NCI-H774 (cell line): ENCODE measurements at places on chromosomes 2 and 18.
A peak's percentile ranks its signal among the peaks of the same experiment; 100 is the strongest.

- DNase-seq: no peak
Observed at GRCh38 chr2:140442319-140442718, 1662.1 kb upstream of the NXPH2 start.

GRCh38 chr2:141523199-141523598 is 607.6 kb downstream of the LRP1B start:
- no peak for DNase-seq

- no peak for DNase-seq
Observed at GRCh38 chr2:169087757-169088379, 18.5 kb downstream of the DHRS9 start.

- no peak for DNase-seq
Observed at GRCh38 chr2:226887940-226888339, 52.1 kb downstream of the RHBDD1 start.

DNA sequence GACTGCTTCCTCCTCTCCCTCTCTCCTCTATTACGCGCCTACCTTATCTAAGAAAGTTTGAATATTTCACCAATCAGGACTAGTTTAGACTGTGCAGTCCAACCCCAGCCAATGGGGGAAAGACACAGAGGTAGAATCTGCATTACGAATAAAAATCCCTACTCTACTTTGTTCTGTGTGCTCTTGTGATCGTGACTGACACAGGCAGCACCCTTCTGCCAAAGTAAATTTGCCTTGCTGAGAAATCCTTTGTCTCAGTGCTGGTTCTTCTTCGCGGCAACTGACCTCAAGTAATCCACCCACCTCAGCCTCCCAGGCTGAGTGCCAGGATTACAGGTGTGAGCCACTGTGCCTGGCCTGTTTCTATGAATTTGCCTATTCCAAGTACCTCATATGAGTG is 8.6 kb upstream of the CDCA7 start:
- no peak for DNase-seq

DNA sequence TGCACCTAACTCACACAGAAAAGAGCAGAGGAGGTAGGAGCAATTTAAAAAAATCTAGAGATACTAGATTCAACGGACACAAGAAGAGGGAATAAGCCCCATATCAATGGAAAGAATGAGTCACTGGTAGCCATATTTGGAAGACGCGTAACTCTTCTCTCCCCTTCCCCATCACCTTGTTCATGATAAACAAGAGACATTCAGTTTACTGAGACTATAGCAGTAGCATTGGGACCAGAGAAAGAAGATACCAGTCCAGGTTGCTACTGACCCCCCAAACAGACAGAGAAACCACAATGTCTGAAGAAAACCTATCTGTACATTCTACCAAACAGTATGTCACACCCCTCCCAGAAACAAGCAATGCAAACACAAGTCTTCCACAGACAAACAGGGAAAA is 81.1 kb downstream of the SLC66A3 start:
- no peak for DNase-seq

DNA sequence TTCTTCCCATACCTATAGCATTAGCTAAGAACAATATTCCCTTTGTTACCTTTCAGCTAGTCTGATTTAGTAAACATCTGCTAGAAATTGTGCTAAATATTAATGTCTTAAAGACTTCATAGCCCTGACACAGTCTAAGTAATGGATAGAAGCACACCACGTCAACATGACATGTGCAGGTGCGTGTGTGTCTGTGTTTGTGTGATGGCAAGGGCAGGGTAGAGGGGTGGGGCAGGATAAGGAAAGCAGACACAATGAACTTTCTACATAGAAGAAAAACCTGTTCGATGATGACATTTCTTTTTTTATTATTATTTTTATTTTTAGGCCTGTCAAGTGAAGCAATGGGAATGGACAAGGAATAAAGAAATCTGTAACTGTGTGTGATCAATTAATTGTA is 223.3 kb downstream of the NOL4 start:
- DNase-seq: no peak

- DNase-seq: peak; percentile 49
Observed at GRCh38 chr18:2570772-2571199, 519 bp downstream of the METTL4 start.

DNA sequence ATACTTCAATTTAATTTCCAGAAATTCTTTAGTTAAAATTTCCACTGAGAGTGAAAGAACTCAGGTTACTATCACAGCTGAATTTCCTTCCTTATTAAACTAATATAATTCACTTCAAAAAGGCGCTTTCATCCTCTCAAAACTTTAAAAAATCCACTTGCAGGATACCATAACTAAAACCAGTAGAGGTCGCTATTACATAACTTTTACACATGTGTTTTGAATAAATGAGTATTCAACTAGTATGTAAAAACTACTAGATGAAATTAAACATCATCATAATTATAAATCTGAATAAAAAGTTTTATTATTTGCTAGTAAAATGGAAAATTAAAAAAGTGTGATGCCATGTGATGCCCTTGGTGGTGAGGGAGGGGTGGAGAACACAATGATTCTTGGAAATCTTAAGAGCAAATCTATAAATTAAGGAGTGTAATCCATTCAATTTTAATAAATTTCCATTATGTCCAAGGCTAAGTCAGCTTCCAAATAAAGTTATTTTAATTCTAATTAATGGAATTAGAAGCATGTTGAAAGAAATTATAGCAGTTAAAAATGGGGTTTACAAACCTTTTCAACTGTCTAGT is 61.4 kb downstream of the SOS1 start:
- DNase-seq: peak; percentile 44

GRCh38 chr2:45315861-45316260 is 295.2 kb downstream of the SRBD1 start:
- no peak for DNase-seq

DNA sequence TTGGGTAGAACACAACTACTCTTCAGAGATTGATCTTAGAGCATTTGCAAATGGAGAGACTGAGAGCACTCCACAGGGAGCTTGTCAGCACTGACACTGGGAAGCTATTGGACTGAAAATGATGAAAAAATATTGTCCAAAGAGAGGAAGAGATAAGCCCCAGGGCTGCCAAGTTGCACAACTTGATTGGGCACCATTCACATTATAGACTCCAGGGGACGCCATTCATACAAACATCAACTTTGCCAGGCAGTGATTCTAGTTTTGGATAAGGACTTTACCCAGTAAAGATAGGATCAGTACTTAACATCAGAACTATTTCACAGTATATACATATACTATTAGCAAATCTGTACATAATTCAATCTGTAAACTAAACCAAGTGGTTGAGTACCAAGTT is 79.6 kb upstream of the MYCN start:
- DNase-seq: no peak

DNA sequence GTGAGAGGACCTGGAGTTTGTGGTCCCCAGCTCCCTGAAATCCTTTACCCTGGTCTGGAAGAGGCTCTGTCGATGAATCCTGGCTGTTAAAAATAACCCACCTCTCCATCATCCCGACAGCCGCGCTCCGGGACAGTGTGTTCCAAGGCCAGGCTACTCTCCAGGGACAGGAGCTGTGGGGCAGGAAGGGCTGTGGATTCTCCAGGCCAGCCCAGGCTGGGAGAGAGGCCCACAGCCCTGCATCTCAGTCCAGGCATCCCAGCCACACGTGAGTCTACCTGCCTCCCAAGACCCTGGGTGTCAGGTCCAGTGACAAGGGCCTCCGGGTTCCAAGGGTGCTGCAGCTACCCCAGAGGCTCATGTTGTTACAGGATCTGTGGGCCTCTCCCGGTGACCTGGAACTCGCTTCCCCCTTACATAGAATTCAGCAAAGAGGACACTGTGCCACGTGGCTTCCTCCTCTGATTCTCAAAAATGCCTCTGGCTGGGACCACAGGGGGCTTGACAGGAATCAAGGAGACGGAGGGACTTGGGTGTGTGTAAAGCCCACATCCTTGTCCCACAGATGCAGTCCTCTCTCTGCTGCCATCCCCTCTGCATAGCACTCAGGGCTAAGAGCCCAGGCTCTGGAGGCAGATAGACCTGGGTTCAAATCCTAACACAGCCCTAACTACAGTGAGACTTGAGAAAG is 17.3 kb downstream of the ADRA2B start:
- DNase-seq: no peak

GRCh38 chr18:25365242-25365641 is 13.3 kb upstream of the ZNF521 start:
- DNase-seq: no peak

DNA sequence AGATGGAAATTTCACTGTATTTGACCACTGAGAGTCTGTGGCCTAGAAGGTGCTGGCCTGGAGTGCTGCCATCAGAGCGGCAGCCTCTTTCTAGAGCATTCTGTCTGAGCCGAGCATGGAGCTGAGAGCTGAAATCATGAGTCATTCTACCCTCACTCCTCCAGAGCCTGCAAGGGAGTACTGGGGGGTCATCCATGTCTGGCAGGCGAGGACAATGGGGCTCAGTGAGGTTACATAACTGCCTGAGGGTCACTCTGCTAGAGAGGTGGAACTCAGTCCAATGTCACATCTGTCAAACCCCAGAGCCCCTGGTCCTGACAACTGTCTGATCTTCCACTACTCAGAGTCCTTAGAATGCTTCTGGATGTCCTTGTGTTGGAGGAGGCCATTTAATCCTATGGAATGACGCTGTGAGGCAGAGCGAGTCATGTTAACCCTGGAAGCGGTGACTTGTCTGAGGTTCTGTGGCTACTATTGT is 65.3 kb downstream of the HAUS1 start:
- no peak for DNase-seq

GRCh38 chr2:75465317-75465984 is 95.3 kb downstream of the EVA1A start:
- peak; percentile 58 for DNase-seq

GRCh38 chr18:63363951-63364350 is 3.1 kb downstream of the KDSR start:
- DNase-seq: no peak

DNA sequence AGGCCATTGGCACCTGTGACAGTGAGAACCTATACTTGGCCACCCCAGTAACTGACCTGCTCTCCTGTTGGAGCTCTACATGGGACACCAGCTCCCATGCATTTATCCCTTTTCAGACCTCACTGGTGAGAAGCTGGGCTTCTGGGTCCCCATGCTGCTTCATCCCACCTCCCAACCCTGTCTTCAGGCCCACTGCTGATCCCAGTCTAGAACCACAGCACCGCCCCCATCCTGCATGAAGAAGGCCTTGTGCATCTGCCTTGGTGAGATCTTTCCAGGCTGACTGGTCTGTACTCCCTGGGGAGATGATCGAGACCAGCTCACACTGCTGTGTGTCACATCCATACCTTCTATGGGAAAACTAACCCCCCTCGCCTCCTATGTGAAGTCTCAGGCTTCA is 22.7 kb downstream of the TTC32 start:
- no peak for DNase-seq

- DNase-seq: no peak
Observed at GRCh38 chr2:24402242-24403097, 42.1 kb upstream of the ITSN2 start.

DNA sequence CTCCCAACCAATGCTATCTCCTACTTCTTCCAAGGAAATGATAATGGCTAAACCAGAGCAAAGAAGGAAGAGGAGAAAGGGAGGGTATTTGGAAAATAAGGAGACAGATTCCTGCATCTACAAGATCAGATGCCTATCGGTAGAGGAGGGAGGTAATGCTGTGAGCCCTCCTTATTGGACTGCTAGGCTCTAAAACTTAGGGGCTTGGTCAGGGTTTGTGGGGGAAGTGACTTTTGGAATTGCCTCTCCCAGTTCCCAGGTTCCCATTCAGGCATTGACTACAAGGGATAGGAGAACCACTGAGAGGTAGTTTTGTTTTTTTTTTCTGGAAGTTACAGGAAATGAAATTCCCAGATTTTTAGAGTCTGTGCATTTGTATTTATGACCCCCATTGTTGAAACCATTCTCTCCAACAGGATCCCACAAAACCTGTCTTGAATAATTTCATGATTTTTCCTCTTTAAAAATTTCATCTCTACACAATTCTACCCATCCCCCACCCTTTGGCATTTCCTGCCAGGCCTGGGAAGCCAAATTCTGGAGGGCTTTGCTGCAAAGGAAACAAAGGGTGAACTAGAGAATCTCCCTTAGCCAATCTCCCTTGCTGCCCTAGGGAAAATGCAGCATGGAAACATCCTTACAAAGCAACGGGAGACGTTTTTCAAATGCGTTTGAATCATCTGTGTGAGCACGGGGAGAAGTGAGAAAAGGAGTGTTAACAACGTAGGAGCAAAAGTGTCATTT is 282.1 kb upstream of the EPAS1 start:
- DNase-seq: no peak

DNA sequence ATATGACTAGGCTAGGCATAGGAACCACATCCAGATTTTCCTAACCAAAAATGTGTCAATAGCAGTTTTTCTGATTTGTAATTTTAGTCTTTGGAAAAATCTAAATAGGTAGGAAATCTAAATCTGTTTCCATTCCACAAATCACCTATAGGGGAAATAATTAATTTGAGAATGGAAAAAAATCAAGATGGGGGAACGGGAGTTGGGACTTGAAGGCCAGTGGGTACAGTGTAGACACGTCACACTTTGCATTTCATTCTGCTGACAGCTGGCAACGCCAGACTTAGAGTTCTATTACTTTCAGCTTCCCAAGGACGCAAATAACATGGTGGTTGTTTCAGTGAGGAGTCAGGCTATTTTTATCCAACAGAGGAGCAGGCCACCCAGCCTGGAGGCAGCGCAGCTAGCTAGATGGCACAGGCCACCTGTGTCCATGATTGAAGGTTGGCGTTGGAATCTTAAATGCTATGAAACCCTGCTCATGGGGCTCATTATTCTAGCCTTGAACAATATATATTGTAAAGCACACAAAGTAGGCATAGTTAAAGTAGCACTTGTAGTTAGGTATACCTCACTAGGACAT is 23.4 kb downstream of the HNRNPA3 start:
- no peak for DNase-seq

DNA sequence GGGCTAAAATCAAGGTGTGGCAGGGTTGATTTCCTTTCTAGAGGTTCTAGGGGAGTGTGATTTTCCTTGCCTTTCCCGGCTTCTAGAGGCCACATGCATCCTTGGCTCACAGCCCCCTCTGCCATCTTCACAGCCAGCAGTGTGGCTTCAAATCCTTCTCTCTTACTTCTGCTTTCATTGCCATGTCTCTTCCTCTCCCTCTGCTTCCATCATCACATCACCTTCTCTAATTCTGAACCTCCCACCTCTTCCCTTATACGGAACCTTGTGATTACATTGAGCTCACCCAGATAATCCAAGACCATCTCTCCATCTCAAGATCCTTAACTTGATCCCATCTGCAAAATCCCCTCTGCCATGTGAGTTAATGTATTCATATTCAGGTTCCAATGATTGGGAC is 56.2 kb upstream of the RMDN2 start:
- DNase-seq: no peak

GRCh38 chr18:50623694-50624352 is 63.9 kb downstream of the MAPK4 start:
- DNase-seq: no peak

GRCh38 chr18:4119127-4119648 is 335.9 kb downstream of the DLGAP1 start:
- no peak for DNase-seq

GRCh38 chr2:181312515-181312927 is 144.7 kb upstream of the ITGA4 start:
- no peak for DNase-seq

GRCh38 chr18:35807811-35808335 is 164.6 kb upstream of the RMP24 start:
- DNase-seq: no peak
